ENCODE measurements at places on chromosomes 16 and 17. TPM values are rescaled to one million over a fixed set of nuclear protein-coding genes. Genes with fewer than 3 reads are reported as not detected.

Gene ZNF646
- polyA plus RNA-seq, result 8.5 TPM

Gene SLC13A5
- not detected for polyA plus RNA-seq

Gene HOXB4
- polyA plus RNA-seq, result not detected

Gene ZPBP2
- not detected for polyA plus RNA-seq

Gene HS3ST3A1
- polyA plus RNA-seq, result not detected

Gene KRT17
- not detected for polyA plus RNA-seq

Gene HAS3
- 12.5 TPM for polyA plus RNA-seq

Gene MEIOC
- not detected for polyA plus RNA-seq

Gene TBC1D3E
- not detected for polyA plus RNA-seq

Gene RNF222
- not detected for polyA plus RNA-seq

Gene KLHL10
- 0.22 TPM for polyA plus RNA-seq

Gene COX10
- 7.2 TPM for polyA plus RNA-seq

Gene PPM1E
- polyA plus RNA-seq, result 39.5 TPM

Gene DLX4
- not detected for polyA plus RNA-seq

Gene CIITA
- polyA plus RNA-seq, result not detected

Gene PRSS8
- polyA plus RNA-seq, result not detected

Gene CHTF8
- polyA plus RNA-seq, result 133 TPM

Gene NUTF2
- polyA plus RNA-seq, result 144 TPM

Gene VAT1
- polyA plus RNA-seq, result 193 TPM

Gene TEX2
- 19.7 TPM for polyA plus RNA-seq

Gene CBX2
- polyA plus RNA-seq, result 16.9 TPM

Gene FKBP10
- polyA plus RNA-seq, result 3.5 TPM

Gene HBZ
- polyA plus RNA-seq, result not detected

Gene CLEC18B
- 1.6 TPM for polyA plus RNA-seq

Gene EPX
- not detected for polyA plus RNA-seq

Gene FBXW10
- 0.56 TPM for polyA plus RNA-seq

Gene AHSP
- not detected for polyA plus RNA-seq

Gene C1QTNF1
- 0.16 TPM for polyA plus RNA-seq

Gene ABCC11
- 1.5 TPM for polyA plus RNA-seq

Gene CCDC102A
- 0.20 TPM for polyA plus RNA-seq

Gene KRTAP4-4
- polyA plus RNA-seq, result not detected

Gene KRT12
- polyA plus RNA-seq, result not detected

Gene C16orf89
- polyA plus RNA-seq, result not detected

Gene MT1F
- polyA plus RNA-seq, result 1.8 TPM

Gene SLC5A11
- polyA plus RNA-seq, result not detected

Gene ESRP2
- not detected for polyA plus RNA-seq

Gene CX3CL1
- 4.9 TPM for polyA plus RNA-seq

Gene PRR14
- 23.3 TPM for polyA plus RNA-seq

Gene TP53TG3C
- not detected for polyA plus RNA-seq

Gene ZDHHC1
- 1.7 TPM for polyA plus RNA-seq

Gene POLG2
- polyA plus RNA-seq, result 14.3 TPM

Gene CACNG5
- 1.2 TPM for polyA plus RNA-seq

Gene ERI2
- polyA plus RNA-seq, result 46.9 TPM

Gene TMEM92
- polyA plus RNA-seq, result not detected

Gene RPRML
- 4.7 TPM for polyA plus RNA-seq

Gene TCAP
- polyA plus RNA-seq, result 3.3 TPM

All from neural cell (in vitro differentiated cells).